ENCODE measurements at places on chromosomes 16 and 17. TPM values are rescaled to one million over a fixed set of nuclear protein-coding genes. Genes with fewer than 3 reads are reported as not detected.

- no peaks in the 10 kb centered on the region for H3K36me3 ChIP-seq
- H3K27ac ChIP-seq = peak overlapping the region; percentile 81
- peaks cover 19% of the 10 kb centered on the region for H3K4me1 ChIP-seq
These were observed 837 bp upstream of the PRDM7 start for GRCh38 chr16:90077757-90078578.

- no peaks in the 10 kb centered on the region for H3K4me1 ChIP-seq
- DNase-seq = peak; percentile 72
- no peak overlapping the region for H3K27ac ChIP-seq
- no peak overlapping the region for H3K4me3 ChIP-seq
- no peaks in the 10 kb centered on the region for H3K36me3 ChIP-seq
These were observed 3.5 kb downstream of the CD300LB start for GRCh38 chr17:74527756-74528155.

DNA sequence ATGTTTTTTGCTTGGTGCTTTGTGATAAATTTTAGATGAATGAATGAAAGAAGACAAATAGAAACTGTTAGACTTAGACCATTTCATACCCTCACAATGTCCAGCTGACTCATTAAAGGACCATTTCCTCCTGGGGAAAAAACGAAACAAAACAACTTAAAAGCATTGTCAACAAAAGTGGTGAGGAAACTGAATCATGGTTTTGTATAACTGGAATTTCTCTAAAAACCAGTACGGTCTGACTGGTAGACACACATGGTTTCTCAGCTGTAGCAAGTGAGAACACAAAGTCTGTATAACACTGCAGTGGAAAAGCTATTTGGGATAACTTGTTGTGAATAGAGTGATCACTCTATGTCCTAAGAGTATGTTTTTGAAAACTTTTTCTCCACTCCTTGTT is 5.3 kb upstream of the DDX52 start:
- H3K27me3 ChIP-seq = peaks cover 41% of the 10 kb centered on the region
- no peak overlapping the region for H3K4me3 ChIP-seq
- no peak for DNase-seq
- H3K27ac ChIP-seq = no peak overlapping the region
- H3K4me1 ChIP-seq = peaks cover 6% of the 10 kb centered on the region
- H3K36me3 ChIP-seq = no peaks in the 10 kb centered on the region

- no peak overlapping the region for H3K4me3 ChIP-seq
- H3K27ac ChIP-seq = no peak overlapping the region
- DNase-seq = no peak
- H3K36me3 ChIP-seq = no peaks in the 10 kb centered on the region
- no peaks in the 10 kb centered on the region for H3K27me3 ChIP-seq
These were observed 42.4 kb downstream of the CD300LF start for GRCh38 chr17:74670329-74670728.

DNA sequence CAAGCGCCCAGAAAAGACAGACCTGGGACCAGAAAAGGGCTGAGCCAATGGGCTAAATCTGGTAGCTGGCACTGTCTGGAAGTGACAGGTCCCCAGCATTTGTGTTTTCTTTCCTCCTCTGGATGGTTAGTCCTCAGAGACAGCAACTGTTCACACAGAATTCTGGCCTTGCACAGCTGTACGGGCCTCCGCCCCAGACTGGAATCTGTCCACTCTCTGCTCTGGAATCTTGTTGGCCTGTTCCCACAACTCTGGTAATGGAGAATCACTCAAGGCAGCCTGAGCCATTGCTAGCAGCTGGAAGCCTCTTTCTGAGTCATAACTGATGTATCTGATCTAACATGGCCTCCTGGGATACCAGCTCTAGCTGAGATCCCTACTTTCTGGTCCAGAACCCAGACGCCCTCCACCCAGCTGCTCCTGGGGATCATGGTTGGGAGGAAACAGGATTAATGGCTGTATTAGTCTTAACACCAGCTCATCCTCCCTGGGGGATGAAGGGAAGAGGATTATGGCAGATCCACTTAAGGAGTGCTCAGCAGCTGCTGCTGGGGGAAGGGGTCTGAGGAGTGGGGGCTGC is 9.1 kb downstream of the ZNF668 start:
- peaks cover 13% of the 10 kb centered on the region for H3K4me1 ChIP-seq
- DNase-seq = no peak
- H3K4me3 ChIP-seq = no peak overlapping the region
- peak overlapping the region; percentile 53 for H3K27ac ChIP-seq
- no peaks in the 10 kb centered on the region for H3K27me3 ChIP-seq

GRCh38 chr16:21628121-21628726 is 24.2 kb downstream of the IGSF6 start:
- no peak overlapping the region for H3K27ac ChIP-seq
- H3K27me3 ChIP-seq = no peaks in the 10 kb centered on the region
- no peak for DNase-seq
- H3K4me3 ChIP-seq = no peak overlapping the region
- peaks cover 67% of the 10 kb centered on the region for H3K36me3 ChIP-seq
- H3K4me1 ChIP-seq = peaks cover 8% of the 10 kb centered on the region

- DNase-seq = peak; percentile 50
- H3K4me3 ChIP-seq = no peak overlapping the region
- no peaks in the 10 kb centered on the region for H3K36me3 ChIP-seq
- no peak overlapping the region for H3K27ac ChIP-seq
These were observed 558.3 kb upstream of the PSMD7 start for GRCh38 chr16:73738266-73738665.

- peaks cover 61% of the 10 kb centered on the region for H3K4me1 ChIP-seq
- no peaks in the 10 kb centered on the region for H3K36me3 ChIP-seq
- no peak overlapping the region for H3K4me3 ChIP-seq
- H3K27me3 ChIP-seq = no peaks in the 10 kb centered on the region
These were observed 2.9 kb downstream of the PHKB start for GRCh38 chr16:47463771-47464624.

GRCh38 chr16:20969386-20969785 is 68.8 kb downstream of the LYRM1 start:
- H3K36me3 ChIP-seq = no peaks in the 10 kb centered on the region
- no peaks in the 10 kb centered on the region for H3K27me3 ChIP-seq
- H3K27ac ChIP-seq = no peak overlapping the region
- DNase-seq = no peak
- no peaks in the 10 kb centered on the region for H3K4me1 ChIP-seq

DNA sequence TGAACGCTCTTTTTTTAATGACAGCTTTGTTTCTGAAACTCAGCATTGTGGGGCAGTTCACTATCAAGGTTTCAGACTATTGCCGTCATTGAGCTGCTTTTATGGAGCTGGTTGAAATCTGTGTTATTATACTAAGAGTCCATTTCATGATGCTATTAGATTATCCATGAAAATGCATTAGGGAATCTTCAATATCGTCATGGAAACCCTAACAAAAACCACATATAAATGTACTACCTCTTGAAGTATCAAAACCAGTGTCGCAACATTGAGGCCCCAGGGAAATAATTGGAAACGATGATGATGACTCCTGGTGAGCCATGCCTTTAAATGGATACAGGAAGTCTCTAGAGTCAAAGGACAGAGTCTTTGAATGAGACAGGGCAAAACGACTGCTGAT is 231.6 kb upstream of the CPHXL start:
- H3K27me3 ChIP-seq = no peaks in the 10 kb centered on the region
- DNase-seq = no peak
- H3K36me3 ChIP-seq = no peaks in the 10 kb centered on the region
- H3K27ac ChIP-seq = no peak overlapping the region

DNA sequence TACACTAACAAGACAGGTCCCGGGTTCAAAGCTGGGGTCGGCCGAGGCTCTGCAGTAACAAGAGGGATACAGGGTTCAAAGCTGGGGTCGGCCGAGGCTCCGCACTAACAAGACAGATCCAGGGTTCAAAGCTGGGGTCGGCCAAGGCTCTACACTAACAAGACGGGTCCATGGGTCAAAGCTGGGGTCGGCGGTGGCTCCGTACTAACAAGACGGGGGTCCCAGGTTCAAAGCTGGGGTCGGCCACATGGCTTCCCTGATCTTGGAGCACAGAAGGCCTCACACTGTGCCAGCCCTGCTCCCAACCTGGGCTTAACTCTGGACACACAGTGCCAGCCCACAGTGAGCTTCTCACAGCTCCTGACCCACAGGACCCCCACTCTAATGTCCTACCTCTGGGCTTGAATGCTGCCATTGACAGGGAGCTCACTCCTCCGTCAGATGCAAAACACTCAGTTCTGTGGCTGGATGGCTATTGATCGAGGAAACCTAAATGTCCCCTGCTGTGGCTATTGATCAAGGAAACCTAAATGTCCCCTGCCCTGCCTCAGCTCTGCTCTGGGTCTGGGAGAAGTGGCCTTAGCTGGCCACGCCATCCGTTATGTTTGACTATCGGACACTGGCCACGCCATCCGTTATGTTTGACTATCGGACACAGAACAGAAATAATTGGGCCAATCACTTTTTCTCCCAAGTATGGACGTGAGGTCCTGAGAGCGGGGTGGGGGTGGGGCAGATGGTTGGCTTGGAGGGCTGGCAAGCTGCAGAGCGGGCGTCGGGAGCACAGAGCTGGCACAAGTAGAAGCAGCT is 54.6 kb upstream of the DOC2B start:
- no peak overlapping the region for H3K27ac ChIP-seq
- no peaks in the 10 kb centered on the region for H3K4me1 ChIP-seq
- H3K4me3 ChIP-seq = no peak overlapping the region
- no peak for DNase-seq
- no peaks in the 10 kb centered on the region for H3K36me3 ChIP-seq
- no peaks in the 10 kb centered on the region for H3K27me3 ChIP-seq

- H3K36me3 ChIP-seq = no peaks in the 10 kb centered on the region
- no peaks in the 10 kb centered on the region for H3K27me3 ChIP-seq
- DNase-seq = no peak
- no peak overlapping the region for H3K4me3 ChIP-seq
These were observed 46.1 kb upstream of the BPTF start for GRCh38 chr17:67779098-67779672.

GRCh38 chr17:80091376-80091775 is 10.0 kb upstream of the GAA start:
- H3K4me3 ChIP-seq = no peak overlapping the region
- no peaks in the 10 kb centered on the region for H3K4me1 ChIP-seq
- no peak for DNase-seq

DNA sequence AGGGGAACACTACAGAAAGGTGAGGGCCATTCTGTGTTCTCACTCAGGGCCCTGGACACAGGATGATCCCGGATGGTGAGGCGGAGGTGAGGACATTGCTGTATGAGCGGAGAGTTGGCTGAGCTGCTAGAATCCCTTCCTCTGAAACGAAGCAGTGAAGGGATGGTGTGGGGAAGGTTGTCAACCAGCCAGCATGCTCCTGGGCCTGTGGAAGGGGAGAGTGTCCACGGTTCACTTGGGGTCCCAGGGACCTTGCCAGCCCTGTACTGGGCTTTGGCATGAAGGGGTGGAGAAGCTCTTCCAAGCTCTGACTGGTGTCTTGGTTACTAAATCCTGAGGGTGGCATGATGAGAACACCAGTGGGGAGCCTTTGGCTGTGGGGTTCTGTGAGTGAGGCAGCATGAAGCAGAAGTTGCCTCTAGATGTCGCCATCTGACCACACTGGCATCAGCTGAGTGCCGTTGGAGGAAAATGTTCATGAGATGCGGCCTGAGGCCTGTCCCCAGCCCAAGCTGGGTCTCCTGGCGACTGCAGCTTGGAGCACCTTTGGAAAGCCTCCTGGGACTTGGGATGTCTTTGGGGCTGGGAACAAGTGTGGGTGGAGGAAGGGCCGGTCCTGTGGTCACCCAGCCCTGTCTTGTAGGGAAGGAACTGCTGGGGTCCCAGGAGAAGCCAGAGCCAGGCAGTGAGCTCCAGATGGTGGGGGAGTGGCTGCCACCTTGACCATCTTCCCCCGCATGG is 14.8 kb downstream of the PDP2 start:
- H3K4me3 ChIP-seq = no peak overlapping the region
- H3K27ac ChIP-seq = no peak overlapping the region
- H3K27me3 ChIP-seq = no peaks in the 10 kb centered on the region
- H3K4me1 ChIP-seq = peaks cover 29% of the 10 kb centered on the region
- no peaks in the 10 kb centered on the region for H3K36me3 ChIP-seq
- DNase-seq = no peak

DNA sequence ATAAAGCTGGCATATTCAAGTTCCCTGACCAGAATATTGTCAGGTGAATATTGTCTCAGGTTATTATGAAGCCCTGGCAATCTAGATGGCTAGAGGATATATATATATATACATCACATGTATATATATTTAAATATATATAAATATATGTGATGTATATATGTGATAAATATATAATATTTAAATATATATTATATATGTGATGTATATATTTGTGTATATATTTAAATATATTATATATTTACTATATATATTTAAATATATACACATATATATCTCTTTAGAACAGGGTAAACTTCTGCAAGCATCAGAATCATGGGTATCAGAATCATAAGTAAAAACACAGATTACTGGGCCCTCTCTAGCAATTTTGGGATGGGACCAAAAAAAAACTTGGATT is 112.6 kb downstream of the CDH8 start:
- no peaks in the 10 kb centered on the region for H3K36me3 ChIP-seq
- H3K4me3 ChIP-seq = no peak overlapping the region
- no peak overlapping the region for H3K27ac ChIP-seq
- DNase-seq = no peak

- H3K4me1 ChIP-seq = no peaks in the 10 kb centered on the region
- no peaks in the 10 kb centered on the region for H3K36me3 ChIP-seq
- DNase-seq = no peak
- no peaks in the 10 kb centered on the region for H3K27me3 ChIP-seq
- H3K4me3 ChIP-seq = no peak overlapping the region
These were observed 48.6 kb upstream of the XYLT1 start for GRCh38 chr16:17519101-17519955.

The SALL1 gene
- not detected for total RNA-seq

The E4F1 gene
- total RNA-seq = 22.9 TPM

The STH gene
- total RNA-seq = not detected

The FNDC8 gene
- not detected for total RNA-seq

The DHX40 gene
- 42.1 TPM for total RNA-seq

The GPR179 gene
- total RNA-seq = not detected

The TPSB2 gene
- total RNA-seq = 97.3 TPM

The C16orf86 gene
- total RNA-seq = 12.0 TPM

The TMEM204 gene
- total RNA-seq = 57.7 TPM

The C17orf107 gene
- total RNA-seq = 0.52 TPM

Data from esophagus muscularis mucosa (tissue), 4 donors.